NCI-H1930 (cell line): ENCODE measurements at places on chromosomes 4 and X.

GRCh38 chr4:95500361-95500760, 48.4 kb downstream of the UNC5C start:
- no peak for DNase-seq

DNA sequence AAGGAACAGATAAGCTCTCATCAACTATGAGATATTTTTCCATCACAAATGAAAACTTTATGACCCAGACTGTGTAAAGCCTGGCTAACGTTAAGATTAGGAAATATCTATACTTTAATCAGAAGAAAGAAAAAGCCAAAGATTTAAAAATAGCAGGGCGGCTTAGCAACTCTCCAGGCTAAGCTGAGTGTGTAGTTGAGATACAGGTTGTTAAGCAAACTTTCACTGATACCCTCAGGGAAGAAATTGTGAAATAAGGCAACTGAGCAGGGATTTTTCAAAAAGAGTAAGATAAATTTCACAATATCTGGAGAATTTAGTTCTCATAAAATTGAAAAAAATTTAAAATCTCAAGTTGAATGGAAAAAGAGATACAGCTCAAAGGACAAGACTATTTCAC, 382.0 kb downstream of the RAPGEF2 start:
- no peak for DNase-seq

DNA sequence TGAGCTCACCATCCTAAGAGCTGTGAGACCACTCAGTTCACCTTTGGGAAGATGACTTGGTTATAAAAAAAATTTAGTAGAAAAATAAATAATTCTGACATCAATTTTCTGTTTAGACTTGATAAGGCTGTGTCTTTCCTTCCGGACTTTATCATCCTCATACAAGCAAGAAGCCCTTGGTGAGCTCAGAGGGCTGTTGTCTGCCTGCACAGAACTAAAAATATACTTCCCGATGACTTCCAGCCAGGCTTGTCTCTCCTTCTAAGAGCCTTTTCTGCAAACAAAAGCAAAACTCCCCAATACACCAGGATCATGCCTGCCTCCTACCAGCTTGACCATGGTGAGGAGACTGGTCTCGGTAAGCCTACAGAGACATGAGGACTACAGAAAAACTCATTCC, 58.3 kb upstream of the PHOX2B start:
- DNase-seq = no peak

GRCh38 chrX:87808576-87809243, 291.1 kb downstream of the KLHL4 start:
- no peak for DNase-seq
